MG63 (cell line): ENCODE measurements at places on chromosomes 4 and X.

DNA sequence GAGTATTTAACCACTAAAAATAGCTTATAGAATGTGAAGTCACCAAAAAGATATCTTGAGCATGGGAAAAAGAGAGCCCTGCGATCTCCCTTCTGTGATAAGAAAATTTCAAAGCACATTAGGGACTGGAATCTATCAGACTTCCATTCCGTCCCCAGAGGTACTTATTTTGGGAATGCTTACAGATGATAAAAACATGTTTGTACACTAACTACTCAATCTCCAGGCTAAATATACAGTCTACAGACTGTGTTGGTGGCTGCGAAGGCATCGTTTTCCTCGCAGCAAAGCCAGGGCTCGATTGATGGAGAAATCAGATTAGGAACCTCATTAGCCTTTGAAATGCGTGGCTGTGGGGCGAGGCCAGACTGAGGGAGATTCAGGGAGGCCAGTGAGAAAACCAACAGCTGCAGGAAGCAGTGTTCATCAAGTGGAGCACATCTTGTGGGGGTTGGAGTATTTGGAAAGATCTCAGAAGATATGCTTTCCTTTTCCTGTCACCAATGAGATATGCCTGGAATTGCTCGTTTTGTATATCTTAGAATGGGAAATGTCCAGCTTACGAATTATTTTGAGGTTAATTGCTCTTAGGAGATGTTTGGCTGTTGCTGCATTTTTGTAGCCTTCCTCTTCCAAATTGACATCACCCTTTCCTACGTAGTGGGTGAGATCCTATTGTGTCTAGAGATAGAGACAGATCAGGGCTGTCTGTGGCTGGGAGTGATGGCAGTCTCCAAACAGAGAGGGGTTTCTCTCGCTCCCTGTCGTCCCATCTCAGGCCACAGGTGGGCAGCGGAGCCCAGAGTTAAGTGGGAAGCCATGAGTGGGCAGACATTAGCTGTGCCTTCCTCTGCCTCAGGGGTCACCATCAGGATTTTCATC lies 224.9 kb upstream of the FAT1 start:
- no peak for DNase-seq

GRCh38 chr4:39908284-39908683 lies 69.4 kb downstream of the PDS5A start:
- no peak for DNase-seq

- no peak for DNase-seq
Observed at GRCh38 chr4:119068529-119068962, 67.1 kb upstream of the MYOZ2 start.

- DNase-seq = no peak
Observed at GRCh38 chr4:1588306-1588705, 95.8 kb downstream of the FAM53A start.

GRCh38 chrX:112832481-112833095 lies 8.0 kb downstream of the AMOT start:
- no peak for DNase-seq

DNA sequence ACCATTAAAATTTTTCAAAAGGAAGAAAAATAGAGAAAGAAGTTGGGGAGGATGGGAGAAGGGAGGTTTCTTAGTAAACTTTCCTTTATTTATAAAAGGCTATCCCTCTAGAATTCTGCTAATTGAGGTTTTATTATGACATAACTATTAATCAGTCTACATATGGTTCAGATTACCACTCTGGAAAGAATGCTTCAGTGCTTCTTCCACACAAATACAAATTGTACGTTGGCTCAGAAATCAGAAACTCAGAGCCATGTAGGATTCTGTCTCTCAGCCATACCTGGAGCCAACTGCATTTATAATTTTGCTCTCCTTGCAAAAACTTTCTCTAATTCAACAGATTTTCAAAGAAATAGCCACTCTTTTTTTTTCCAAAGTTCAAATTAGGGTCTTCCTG lies 37.1 kb downstream of the SRPX start:
- no peak for DNase-seq

DNA sequence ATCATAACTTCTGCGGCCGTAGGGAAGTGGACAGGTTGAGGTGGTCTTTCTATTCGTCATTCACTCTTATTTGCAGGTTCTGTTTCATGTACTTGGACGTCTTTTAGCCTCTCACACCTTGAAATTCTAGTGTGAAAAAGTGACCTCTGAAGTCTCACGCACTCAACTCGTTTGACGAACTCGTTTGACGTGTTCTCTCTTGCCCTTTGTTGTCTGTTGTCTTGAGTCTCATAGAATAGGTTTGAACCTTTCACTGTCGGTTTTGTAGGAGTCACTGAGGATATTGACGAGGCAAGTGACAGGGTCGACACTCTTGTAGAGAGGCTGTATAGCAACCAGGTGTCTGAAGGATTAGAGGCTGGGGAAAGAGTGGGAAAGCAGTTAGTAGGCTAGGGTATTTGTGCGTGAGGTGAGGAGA lies 1.1 kb upstream of the PGRMC2 start:
- no peak for DNase-seq

GRCh38 chrX:71147496-71148277 lies 3.0 kb downstream of the NLGN3 start:
- DNase-seq = no peak

- no peak for DNase-seq
Observed at GRCh38 chrX:140360284-140360683, 144.6 kb downstream of the SOX3 start.

GRCh38 chr4:24935856-24936255 lies 23.0 kb upstream of the CCDC149 start:
- no peak for DNase-seq

GRCh38 chr4:109850601-109851000 lies 2.7 kb downstream of the LRIT3 start:
- no peak for DNase-seq

GRCh38 chrX:65266482-65266881 lies 268.1 kb downstream of the LAS1L start:
- DNase-seq = no peak

- no peak for DNase-seq
Observed at GRCh38 chrX:120768254-120768653, 107.4 kb downstream of the CT47B1 start.

DNA sequence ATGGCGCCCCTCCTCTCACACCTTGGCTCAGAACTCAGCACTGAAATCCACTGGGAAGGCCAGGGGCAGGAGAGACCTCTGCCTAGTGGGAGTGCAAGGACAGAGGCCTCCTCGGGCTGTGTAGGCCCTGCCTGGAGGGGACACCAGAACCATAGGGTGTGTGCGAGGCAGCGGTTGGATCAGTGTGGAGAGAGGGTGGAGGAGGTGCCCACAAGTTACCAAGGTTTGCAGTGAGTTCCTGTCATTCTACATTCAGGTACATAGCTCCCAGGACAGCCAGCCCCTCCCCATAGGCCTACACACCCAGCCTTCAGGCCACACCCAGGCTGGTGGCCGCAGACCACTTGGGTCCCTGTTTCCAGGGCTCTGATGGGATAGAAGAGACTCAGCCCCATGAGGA lies 19.2 kb upstream of the SPON2 start:
- DNase-seq = no peak

DNA sequence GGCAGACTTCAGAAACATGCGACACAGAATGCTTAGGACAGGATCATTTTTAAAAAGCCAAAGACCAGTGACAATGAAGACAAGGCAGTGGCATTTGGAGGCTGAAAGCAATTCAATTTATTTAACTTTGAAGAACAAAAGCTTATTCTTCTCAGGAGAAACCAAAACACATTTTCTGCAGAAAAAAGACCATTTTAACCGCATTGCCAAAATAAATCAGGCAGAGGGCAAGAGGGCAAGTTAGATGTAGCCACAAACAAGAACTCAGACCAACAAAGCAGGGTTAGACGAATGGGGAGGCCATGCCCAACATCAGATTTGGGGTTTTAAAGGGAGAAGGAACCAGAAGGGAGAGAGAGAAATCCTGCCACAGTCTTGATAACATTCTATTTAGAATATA lies 58.9 kb downstream of the RELL1 start:
- no peak for DNase-seq

- DNase-seq = no peak
Observed at GRCh38 chr4:141275834-141276233, 55.1 kb downstream of the ZNF330 start.

GRCh38 chr4:118714682-118715081 lies 29.5 kb downstream of the METTL14 start:
- DNase-seq = no peak

GRCh38 chrX:72685810-72686456 lies 28.2 kb downstream of the PHKA1 start:
- DNase-seq = no peak

DNA sequence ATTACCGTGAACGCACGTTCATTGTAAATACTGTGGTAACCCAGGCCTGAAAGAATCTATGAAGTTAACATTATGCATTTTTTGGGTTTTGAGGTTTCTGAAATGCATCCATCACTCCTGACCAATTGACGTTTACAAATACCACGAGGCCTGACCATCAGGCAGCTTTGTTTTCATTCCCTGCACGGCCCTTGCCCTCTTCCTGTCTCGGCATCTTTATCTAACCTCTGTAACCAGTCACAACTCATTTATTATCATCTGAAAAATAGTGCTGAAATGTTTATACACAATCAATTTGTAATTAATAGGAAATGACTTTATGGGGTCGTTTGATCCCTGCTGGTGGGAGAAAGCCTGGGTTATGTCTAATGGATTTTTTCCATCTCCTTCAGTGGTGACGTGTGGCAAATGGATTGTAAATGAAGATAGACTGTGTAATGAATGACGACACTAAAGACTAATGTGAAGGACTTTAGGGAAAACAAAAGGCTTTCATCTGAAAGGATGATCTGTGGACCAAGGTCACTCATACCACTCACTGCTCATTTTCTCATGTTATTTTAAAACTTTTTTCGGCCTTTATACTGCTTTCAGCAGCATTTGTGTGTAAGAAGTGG lies 102.7 kb upstream of the SORBS2 start:
- DNase-seq = peak; percentile 28

DNA sequence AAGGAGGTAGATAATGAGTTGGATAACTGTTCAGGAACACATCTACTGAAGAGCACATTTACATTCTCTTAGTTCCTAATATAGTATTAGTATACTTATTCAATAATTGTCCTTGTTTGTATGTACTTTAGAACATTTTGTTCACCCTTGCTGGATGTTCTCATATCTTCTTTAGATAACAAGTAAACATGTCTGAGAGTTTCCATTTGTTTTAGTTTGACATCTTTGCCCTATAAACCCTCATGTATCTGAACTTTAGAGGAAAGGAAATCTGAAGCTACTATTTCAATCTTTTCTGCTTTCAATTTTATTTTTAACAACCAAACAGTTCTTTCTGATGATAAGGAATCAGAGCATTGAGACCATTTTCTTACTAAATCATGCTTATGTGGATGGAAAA lies 518.6 kb downstream of the RPA4 start:
- no peak for DNase-seq

GRCh38 chr4:127623797-127624083 lies 9.0 kb upstream of the INTU start:
- DNase-seq = no peak

DNA sequence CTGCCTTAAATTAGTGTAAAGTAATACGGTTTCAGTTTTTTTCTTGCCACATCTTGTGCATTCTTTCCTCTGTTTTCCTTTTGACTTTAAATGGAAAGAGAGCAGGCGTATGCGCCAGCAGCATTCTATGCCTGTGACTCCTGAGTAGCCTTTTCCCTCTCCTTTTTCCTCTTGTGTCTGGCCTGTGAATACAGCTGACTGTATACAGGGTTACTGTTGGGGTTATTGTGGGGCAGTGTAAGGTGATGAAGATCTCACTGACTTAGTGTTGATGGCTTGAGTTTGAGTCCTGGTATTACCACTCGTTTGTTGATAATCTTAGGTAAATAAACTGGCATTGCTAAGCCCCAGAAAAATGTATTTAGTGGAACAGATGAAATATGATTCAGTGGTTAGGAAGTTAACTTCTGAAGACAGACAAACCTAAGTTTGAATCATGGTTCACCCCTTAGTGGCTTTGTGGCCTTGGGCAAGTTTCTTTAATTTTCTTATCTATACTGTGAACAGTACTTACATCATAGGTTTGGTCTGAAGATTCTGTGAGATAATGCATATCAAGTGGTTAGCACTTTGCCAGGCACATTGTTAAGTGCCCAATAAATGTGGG lies 105.1 kb downstream of the FNIP2 start:
- DNase-seq = peak; percentile 72

DNA sequence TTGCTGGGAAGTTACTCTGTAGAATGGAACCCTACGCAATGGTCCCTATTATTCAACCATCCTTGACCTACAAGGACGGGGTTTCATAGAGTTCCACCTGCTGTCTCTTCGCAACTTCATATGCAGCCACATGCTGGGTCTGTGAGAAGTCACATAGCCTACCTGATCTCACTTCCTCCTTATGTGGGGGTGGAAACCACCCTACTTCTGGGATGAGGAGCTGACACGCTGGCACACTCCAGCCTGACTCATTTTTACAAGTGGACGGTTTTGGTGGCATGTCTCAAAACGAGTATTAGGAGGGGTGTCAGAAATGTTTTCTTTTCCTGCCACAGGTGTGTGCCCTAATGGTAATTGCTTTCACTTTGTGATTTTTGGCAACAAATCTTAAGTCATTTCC lies 36.8 kb upstream of the ARSD start:
- DNase-seq = no peak

- no peak for DNase-seq
Observed at GRCh38 chrX:115067812-115068211, 50.4 kb upstream of the IL13RA2 start.

- no peak for DNase-seq
Observed at GRCh38 chrX:124504111-124504983, 158.0 kb downstream of the SH2D1A start.

DNA sequence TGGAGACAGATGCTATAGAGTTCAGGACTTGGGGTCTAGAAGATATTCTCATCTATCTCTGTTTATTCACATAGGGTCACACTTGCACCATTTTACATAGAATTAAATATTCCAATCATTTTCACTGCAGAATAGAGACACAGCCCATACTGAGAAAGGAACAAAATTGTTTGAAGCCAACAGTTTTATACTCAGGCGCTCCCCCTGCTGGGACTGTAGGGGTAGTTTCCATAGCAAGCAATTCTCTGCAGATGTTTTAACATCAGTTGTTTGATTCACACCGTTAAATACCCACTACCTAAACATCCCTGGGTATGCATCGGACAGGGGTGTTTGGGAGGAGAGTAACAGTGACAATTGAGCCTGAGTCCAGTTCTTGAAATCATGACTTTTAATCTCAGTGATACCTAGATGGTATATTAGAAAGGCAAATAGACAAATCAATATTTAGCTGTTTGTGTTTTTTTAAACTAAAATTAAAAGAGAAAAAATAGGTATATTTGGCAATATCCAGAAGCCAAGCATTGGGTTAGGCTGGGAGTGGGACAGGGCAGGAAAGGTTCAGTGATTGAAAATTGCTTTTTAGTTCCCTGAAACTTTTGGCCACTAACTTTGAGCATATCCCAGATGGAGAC lies 33.8 kb downstream of the LONRF3 start:
- no peak for DNase-seq

DNA sequence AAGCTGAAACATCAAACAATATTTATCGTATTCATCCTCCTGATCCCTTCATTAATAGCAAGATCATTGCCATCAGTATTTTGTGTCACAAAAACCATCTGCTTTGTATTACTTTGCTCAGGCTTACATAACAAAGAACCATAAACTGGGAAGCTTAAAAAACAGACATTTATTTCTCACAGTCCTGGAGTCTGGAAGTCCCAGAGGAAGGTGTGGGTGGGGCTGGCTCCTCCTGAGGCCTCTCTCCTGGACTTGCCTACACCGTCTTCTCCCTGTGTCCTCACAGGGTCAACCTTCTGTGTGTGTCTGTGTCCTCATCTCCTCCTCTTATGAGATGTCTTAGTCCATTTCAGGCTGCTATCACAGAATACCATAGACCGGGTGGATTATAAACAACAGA lies 61.3 kb upstream of the MXRA5 start:
- DNase-seq = no peak
